ENCODE measurements at places on chromosomes 3 and 15.

GRCh38 chr15:44802336-44802735 is 66.0 kb downstream of the TRIM69 start:
- no peak for DNase-seq

- no peak for DNase-seq
Observed at GRCh38 chr3:124557433-124558232, 172.6 kb upstream of the UMPS start.

- DNase-seq, result no peak
Observed at GRCh38 chr3:172181932-172182586, 142.7 kb downstream of the FNDC3B start.

DNA sequence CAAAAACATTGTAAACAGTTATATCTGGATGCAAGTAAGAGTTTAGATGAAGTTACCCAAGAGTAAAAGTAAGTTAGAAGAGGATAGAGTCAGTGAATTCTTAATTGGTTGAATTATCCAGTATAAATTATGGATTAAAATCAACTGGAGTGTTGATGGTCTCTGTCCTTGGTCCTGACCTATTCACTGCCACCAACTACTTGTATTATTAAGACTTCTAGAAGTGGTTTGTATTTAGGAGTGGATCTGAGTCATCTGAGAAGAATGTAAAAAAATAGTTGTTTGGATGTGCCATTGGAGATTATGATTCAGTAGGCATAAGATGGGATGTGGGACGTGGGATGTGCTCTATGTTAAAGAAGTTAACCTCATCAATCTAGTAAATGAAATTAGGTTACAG is 86.4 kb downstream of the SYNPR start:
- DNase-seq, result no peak

- DNase-seq, result no peak
Observed at GRCh38 chr3:81676706-81677456, 84.6 kb downstream of the GBE1 start.

- DNase-seq, result no peak
Observed at GRCh38 chr3:22176911-22177310, 425.9 kb upstream of the ZNF385D start.

GRCh38 chr3:41199866-41200668 is 762 bp downstream of the CTNNB1 start:
- peak; percentile 11 for DNase-seq

GRCh38 chr3:71568207-71568606 is 15.3 kb downstream of the FOXP1 start:
- DNase-seq, result no peak
